Right ventricle myocardium inferior (tissue), 1 donor: ENCODE measurements at places on chromosomes 16 and 17. TPM values are rescaled to one million over a fixed set of nuclear protein-coding genes. Genes with fewer than 3 reads are reported as not detected.

HBQ1 gene
- not detected for total RNA-seq

PPP1R1B gene
- 0.89 TPM for total RNA-seq

CD300A gene
- 2.4 TPM for total RNA-seq

SLFN14 gene
- not detected for total RNA-seq

SCPEP1 gene
- total RNA-seq = 93.8 TPM

SCIMP gene
- 1.0 TPM for total RNA-seq

TM4SF5 gene
- total RNA-seq = not detected

ALDH3A1 gene
- total RNA-seq = not detected

KCTD13 gene
- 8.0 TPM for total RNA-seq

NAGS gene
- total RNA-seq = 0.68 TPM

CES3 gene
- 0.78 TPM for total RNA-seq

MT3 gene
- 5.9 TPM for total RNA-seq

SLC47A1 gene
- total RNA-seq = 4.6 TPM

ADAM11 gene
- total RNA-seq = 20.0 TPM

CDH11 gene
- 8.8 TPM for total RNA-seq

CHMP1A gene
- total RNA-seq = 40.6 TPM

CHST4 gene
- total RNA-seq = not detected

SLFN12L gene
- 0.32 TPM for total RNA-seq

TLCD2 gene
- total RNA-seq = 2.4 TPM

PDPK1 gene
- total RNA-seq = 47.1 TPM

ALOXE3 gene
- total RNA-seq = not detected

HSD17B1 gene
- 1.4 TPM for total RNA-seq

SLC38A8 gene
- total RNA-seq = 3.1 TPM

ACAP1 gene
- total RNA-seq = 14.0 TPM

RNU2-1 gene
- total RNA-seq = 5,263 TPM

TMEM238L gene
- total RNA-seq = not detected

SHCBP1 gene
- 1.0 TPM for total RNA-seq

TAX1BP3 gene
- total RNA-seq = 157 TPM

TUBB3 gene
- 2.8 TPM for total RNA-seq

LITAFD gene
- not detected for total RNA-seq

CCDC154 gene
- 1.7 TPM for total RNA-seq

MYLK3 gene
- total RNA-seq = 261 TPM

MAPT gene
- total RNA-seq = 39.3 TPM

SPATA22 gene
- 0.84 TPM for total RNA-seq

P2RX5 gene
- total RNA-seq = 19.4 TPM

KRT15 gene
- not detected for total RNA-seq

MAPK8IP3 gene
- 66.4 TPM for total RNA-seq

SLC13A5 gene
- total RNA-seq = not detected

CRHR1 gene
- total RNA-seq = not detected

RPUSD1 gene
- total RNA-seq = 9.7 TPM

RSL1D1 gene
- 111 TPM for total RNA-seq

CLDN7 gene
- total RNA-seq = 1.2 TPM

LYRM9 gene
- 6.7 TPM for total RNA-seq

ZPBP2 gene
- not detected for total RNA-seq

FSCN2 gene
- 0.19 TPM for total RNA-seq

ATP2A1 gene
- 0.11 TPM for total RNA-seq

PYDC1 gene
- total RNA-seq = not detected

PRAC2 gene
- not detected for total RNA-seq

RAB40C gene
- 8.8 TPM for total RNA-seq

E4F1 gene
- 14.1 TPM for total RNA-seq

MYH2 gene
- total RNA-seq = not detected

SP6 gene
- 0.19 TPM for total RNA-seq

FAM20A gene
- 4.6 TPM for total RNA-seq

FBXW10 gene
- total RNA-seq = not detected

KRTAP17-1 gene
- total RNA-seq = not detected

TRPV2 gene
- 11.2 TPM for total RNA-seq

NUP93 gene
- total RNA-seq = 25.7 TPM

CLEC3A gene
- not detected for total RNA-seq

CACNA1H gene
- 6.0 TPM for total RNA-seq

SRL gene
- total RNA-seq = 419 TPM
